NCI-H1930 (cell line): ENCODE measurements at places on chromosomes 1 and 21.

DNA sequence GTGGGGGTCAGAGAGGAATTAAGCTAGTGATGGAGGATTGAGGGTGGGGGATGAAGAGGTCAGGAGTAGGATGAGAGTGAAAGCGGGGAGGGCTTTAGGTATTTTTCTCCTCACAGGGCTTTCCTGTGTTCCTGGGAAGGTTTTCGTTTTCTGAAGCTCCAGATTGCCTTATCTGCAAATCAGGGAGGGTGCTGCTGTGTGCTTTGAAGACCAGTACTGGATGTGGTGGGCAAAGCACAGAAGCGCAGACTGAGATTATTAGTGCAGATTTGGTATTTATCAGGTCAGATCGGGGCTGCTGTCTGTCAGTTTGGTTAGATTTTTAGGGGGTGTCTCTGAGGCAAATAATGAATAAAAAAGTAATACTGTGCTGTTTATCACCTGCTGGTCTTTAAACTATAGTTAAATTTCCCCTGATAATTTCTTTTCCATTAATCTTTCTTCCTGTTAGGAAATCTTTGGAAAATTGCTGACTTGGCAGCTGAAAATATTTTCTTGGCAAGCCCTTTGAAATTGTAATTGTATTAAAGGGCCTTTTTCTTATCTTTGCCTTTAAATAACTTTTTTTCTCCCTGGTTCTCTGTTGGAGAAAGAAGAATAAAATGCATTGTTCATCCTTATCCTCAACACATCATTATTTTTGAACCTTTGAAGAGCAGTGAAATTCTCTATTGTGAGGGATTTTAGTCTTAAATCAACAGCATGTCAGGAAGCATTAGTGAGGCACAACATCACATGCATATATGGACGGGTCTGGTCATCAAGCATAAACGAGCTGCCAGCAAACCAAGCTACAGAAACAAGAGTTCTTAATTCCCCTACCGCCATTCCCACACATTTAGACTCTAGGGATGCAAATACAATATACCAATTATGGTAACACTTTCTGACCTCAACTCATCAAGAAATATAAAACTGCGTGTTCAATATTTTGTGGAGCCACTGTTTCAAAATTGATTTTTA, 139.6 kb downstream of the S1PR1 start:
- no peak for DNase-seq

DNA sequence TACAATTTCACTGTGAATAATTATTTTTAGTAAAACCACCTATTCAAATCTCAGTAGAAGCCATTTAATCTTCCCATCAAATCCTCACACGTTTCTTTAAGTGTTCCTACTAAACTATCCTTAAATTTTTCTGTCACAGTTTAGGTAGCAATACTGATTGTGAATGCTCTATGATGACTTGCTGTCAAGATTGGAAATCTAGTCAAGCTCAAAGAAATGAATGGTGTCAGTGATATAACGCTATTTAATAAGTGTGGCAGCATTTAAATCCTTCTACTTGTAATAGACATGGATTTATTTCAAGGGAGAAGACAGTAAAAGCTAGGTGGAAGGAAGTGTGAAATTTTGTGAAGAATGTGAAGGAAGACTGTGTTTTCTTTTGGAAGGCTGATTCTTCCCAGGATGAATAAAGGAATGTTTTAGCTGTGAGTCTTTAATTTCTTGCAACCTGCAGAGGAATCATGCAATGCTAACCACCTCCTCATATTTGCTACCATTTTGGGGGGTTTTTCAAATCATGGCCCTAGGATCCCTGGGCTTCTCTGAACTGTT, 936.7 kb upstream of the NEGR1 start:
- DNase-seq: no peak

GRCh38 chr21:45262616-45263015, 25.1 kb downstream of the POFUT2 start:
- DNase-seq: no peak

- DNase-seq: no peak
Measured at GRCh38 chr1:170840371-170840770, 95.0 kb upstream of the MROH9 start.

DNA sequence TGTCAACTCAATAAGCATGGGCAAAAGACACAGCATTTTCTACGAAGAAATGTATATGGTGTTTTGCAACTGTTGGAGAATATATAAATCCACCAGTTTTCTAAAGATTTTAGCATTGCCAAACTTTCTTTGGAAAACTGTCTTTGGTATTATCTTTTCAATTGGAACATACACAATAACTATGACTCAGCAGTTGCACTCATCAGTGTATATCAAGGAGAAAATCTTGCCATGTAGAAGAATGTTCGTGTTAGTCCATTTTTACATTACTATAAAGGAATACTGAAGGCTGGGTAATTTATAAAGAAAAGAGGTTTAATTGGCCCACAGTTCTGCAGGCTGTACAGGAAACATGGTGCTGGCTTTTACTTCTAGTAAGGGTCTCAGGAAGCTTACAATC, 41.1 kb downstream of the PRKAA2 start:
- DNase-seq: no peak

- no peak for DNase-seq
Measured at GRCh38 chr1:52659356-52659755, 26.4 kb downstream of the SHISAL2A start.

DNA sequence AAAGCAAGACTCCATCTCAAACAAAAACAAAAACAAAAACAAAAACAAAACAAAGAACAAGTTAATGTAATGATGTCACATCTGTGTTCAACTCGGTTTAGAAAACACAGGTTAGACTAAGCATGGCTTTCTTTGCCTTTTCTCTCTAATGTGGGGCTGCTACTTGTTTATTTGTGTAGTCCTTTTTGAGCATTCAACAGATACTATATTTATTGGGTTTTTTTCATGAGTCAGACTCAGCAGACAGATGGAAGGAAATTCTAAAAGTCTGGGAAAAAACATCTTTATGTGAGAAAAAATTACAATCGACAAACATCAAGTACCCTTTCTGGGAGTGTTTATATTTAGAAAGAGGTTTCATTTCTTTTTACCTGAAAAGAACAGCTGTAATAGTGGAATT, 22.3 kb upstream of the OTUD3 start:
- DNase-seq: no peak

GRCh38 chr1:5393603-5394002, 598.6 kb downstream of the NPHP4 start:
- DNase-seq: no peak

GRCh38 chr21:44681861-44682579, at the start of gene KRTAP12-1:
KRTAP12-1 (minus strand) TSS chr21:44682163; CDS start chr21:44682123, 40 bp downstream.
- DNase-seq: no peak

- DNase-seq: no peak
Measured at GRCh38 chr21:16945580-16945979, 567.3 kb upstream of the CXADR start.

- no peak for DNase-seq
Measured at GRCh38 chr1:201383647-201384405, 6.3 kb upstream of the TNNT2 start.

DNA sequence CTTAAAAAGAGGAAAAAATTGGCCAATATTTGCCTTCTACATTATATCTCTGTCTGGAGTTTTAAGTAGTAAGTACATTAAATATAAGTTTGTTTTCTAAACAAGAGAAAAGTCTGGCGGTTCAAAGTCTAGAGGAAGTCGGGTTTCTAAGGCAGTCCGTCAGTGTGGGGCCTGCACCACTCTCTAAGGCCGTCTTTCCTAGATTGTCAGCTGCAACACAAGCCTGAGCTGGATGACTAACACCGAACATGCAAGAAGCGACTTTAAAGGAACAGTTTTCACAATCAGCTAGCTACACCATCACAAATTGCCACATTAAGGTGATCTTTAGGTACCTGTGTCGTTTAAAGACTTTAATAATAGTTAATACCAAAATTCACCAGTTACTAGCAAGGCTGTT, 19.6 kb downstream of the CCSAP start:
- no peak for DNase-seq

DNA sequence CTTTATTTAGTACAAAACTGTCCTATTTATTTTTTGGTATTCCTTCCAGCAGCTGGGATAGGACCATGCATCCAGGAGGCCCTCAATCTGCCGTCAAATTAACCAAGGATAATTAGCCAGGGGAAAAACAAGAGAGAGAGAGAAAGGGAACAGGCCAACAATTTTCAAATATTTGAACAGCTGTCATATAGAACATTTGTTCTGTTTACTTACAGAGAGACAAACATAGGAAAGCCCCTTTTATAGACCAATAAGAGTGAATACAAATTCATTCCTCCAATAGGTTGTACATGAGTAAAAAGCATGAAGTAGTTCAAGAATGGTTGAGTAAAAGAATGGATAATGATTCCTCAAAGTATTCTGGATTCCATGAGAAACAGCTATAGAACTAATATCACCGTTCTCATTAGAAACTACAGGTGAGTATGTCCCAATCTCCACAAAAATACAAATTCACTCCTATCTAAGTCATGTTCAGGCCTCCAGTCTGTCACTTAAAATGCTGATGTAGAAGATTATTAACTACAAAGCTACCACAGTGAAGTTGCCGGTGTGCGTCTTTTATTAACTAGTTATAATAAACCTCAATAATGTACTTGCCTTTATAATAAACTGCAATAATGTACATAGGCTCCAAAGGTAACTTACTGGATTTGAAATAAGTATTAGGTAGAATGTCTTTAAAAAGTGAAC, 64.8 kb upstream of the GNG4 start:
- DNase-seq: peak; percentile 85

GRCh38 chr1:6473974-6474814, 8.2 kb upstream of the TNFRSF25 start:
- DNase-seq: no peak
